H7 (cell line): ENCODE measurements at places on chromosomes 7 and 10. TPM values are rescaled to one million over a fixed set of nuclear protein-coding genes. Genes with fewer than 3 reads are reported as not detected.

Gene SSBP1
- total RNA-seq: 165 and 173 TPM in 2 replicates

Gene FLNC
- 26.9 and 32.3 TPM in 2 replicates for total RNA-seq

Gene KCNMA1
- total RNA-seq: 0.94 and 1.3 TPM in 2 replicates

Gene MRPL32
- total RNA-seq: 89.8 and 95.0 TPM in 2 replicates

Gene CALHM3
- 0.10 and 0.15 TPM in 2 replicates for total RNA-seq

Gene MGMT
- 18.6 and 21.9 TPM in 2 replicates for total RNA-seq

Gene ACSM6
- total RNA-seq: not detected in 2 replicates

Gene TMEM229A
- 0.15 and 0.42 TPM in 2 replicates for total RNA-seq

Gene LRCH4
- total RNA-seq: 24.2 and 25.1 TPM in 2 replicates

Gene CPA1
- total RNA-seq: 0.17 TPM in 1 of 2 replicates, not detected in the other

Gene CREB3L2
- total RNA-seq: 11.4 and 13.0 TPM in 2 replicates

Gene APBB1IP
- total RNA-seq: not detected in 2 replicates

Gene DNAH11
- total RNA-seq: 1.6 and 1.8 TPM in 2 replicates

Gene TFPI2
- total RNA-seq: 4.8 and 8.1 TPM in 2 replicates

Gene FAM180A
- not detected in 2 replicates for total RNA-seq

Gene PGAM2
- 2.7 and 4.5 TPM in 2 replicates for total RNA-seq

Gene IQUB
- total RNA-seq: 0.07 and 0.15 TPM in 2 replicates

Gene ITGA8
- total RNA-seq: 0.03 TPM in 1 of 2 replicates, not detected in the other

Gene GLI3
- 6.7 and 12.4 TPM in 2 replicates for total RNA-seq

Gene SPDYE16
- total RNA-seq: not detected in 2 replicates

Gene HNRNPF
- total RNA-seq: 328 and 342 TPM in 2 replicates

Gene AKR1D1
- total RNA-seq: not detected in 2 replicates

Gene TYW1B
- 0.62 and 1.1 TPM in 2 replicates for total RNA-seq

Gene FBXL13
- 0.97 and 1.3 TPM in 2 replicates for total RNA-seq

Gene CPA4
- total RNA-seq: not detected in 2 replicates

Gene DYNC1I1
- 1.4 and 1.8 TPM in 2 replicates for total RNA-seq

Gene ARHGAP19
- total RNA-seq: 38.7 and 54.0 TPM in 2 replicates

Gene LRRC4
- total RNA-seq: 5.8 and 5.9 TPM in 2 replicates

Gene NOC3L
- 32.8 and 40.0 TPM in 2 replicates for total RNA-seq

Gene CH25H
- not detected in 2 replicates for total RNA-seq

Gene HTR5A
- not detected in 2 replicates for total RNA-seq

Gene SPOCK2
- 1.3 TPM in 2 replicates for total RNA-seq

Gene FOXP2
- 0.22 and 0.28 TPM in 2 replicates for total RNA-seq

Gene TMEM184A
- 0.74 and 1.2 TPM in 2 replicates for total RNA-seq

Gene TMEM243
- 25.9 and 28.9 TPM in 2 replicates for total RNA-seq
